Endodermal cell (in vitro differentiated cells): ENCODE measurements at places on chromosomes 4 and X. TPM values are rescaled to one million over a fixed set of nuclear protein-coding genes. Genes with fewer than 3 reads are reported as not detected.
A peak's percentile ranks its signal among the peaks of the same experiment; 100 is the strongest.

SFRP2 gene
- total RNA-seq: 5.3 to 6.5 TPM (median 5.3 TPM) in 3 replicates

NLGN4X gene
- total RNA-seq: 19.2 to 26.9 TPM (median 21.5 TPM) in 3 replicates

- H3K4me3 ChIP-seq: no peak overlapping the region
- H3K27ac ChIP-seq: no peak overlapping the region
- H3K4me1 ChIP-seq: peaks cover 14% of the 10 kb centered on the region
- H3K27me3 ChIP-seq: no peaks in the 10 kb centered on the region
These were observed 71.1 kb downstream of the NYX start for GRCh38 chrX:41518127-41518840.

GRCh38 chr4:83866834-83867621 lies 331.1 kb downstream of the GPAT3 start:
- peaks cover 5% of the 10 kb centered on the region for H3K4me1 ChIP-seq
- H3K36me3 ChIP-seq: no peaks in the 10 kb centered on the region
- DNase-seq: no peak

LEF1 gene
- 0.95 and 1.4 TPM in 2 replicates for total RNA-seq

DNA sequence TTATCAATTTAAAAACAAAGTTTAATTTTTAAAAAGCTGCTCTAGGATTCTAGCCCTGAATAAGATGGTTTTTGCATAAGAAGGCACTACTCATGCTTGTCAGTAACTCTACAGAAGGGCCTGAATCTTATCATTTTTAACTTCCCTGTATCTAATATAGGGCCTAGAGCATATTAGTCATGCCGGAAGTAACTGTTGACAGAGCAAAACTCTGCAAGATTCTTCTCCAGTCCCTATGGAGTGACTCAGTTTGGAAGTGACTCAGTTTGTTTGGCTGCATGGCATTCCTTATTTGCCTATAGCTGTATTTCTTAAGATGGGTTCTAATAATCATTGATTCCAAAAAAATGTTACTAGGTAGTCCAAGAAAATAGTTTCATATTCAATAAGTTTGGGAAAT lies 431.8 kb upstream of the HTR2C start:
- no peak for DNase-seq
- H3K36me3 ChIP-seq: no peaks in the 10 kb centered on the region
- no peaks in the 10 kb centered on the region for H3K27me3 ChIP-seq
- no peak overlapping the region for H3K27ac ChIP-seq

DNA sequence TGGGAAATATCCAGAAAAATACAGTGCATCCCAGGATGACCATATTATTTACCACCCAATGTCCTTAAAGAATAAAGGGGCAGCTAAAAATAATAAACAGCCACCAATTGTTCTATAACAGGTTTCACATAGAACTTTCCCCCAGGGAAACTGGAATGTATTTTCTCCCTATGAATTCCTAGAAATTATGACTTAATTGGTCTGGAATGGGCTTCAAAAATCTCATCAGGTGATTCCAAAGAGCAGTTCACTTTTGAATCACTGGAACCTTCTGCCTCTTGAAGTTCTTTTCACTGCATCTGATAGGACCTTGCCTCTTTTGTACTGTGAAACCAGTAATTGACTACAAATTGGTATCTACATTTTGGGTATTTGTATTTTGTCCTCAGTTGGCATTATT lies 119.3 kb downstream of the ZNF330 start:
- H3K36me3 ChIP-seq: no peaks in the 10 kb centered on the region
- no peak for DNase-seq
- no peak overlapping the region for H3K4me3 ChIP-seq
- no peaks in the 10 kb centered on the region for H3K4me1 ChIP-seq
- no peaks in the 10 kb centered on the region for H3K27me3 ChIP-seq

DNA sequence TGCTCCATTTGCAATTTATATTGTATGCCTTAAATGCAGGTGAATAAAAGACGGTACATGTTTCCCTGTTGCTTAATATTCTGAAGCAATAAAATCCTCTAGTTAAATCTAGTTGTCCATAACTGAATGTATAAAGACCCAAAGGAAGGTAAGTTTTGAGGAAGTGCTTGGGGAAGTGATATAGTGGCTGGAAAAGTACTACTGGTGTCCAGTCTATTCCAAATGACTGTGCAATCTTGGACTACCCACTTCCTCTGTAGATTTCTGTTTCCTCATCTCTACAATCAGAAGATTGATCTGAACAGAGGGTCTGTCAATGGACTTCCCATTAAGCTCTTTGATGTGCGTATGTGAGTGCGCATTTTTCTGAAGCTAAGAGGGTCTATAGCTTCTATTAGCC lies 17.0 kb downstream of the SNCA start:
- DNase-seq: no peak
- H3K27me3 ChIP-seq: no peaks in the 10 kb centered on the region
- no peak overlapping the region for H3K4me3 ChIP-seq
- H3K36me3 ChIP-seq: no peaks in the 10 kb centered on the region

FAM47A gene
- total RNA-seq: not detected in 3 replicates

DNA sequence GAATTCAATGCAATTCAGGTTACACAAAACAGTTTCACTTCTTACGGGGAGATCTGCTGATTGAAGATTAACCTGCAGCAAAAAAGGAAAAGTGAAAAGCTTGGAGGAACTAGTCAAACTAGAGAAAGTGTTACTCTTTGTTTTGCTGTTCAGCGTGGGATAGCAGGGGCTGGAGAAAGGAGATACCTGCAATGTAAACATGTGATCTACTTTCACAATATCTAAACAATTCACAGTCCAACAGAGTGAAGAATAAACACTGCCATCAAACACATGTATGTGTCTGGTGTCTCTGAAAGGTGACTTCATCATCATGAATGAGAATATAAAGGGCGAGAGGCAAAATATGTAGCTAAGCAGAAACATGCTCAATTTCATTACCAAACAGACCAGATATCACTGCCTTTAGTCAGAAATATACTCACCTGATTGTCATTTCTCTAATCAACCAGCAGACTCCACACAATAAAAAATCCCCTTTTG lies 26.4 kb downstream of the NIPAL1 start:
- H3K27me3 ChIP-seq: peaks cover 56% of the 10 kb centered on the region
- no peak overlapping the region for H3K27ac ChIP-seq
- H3K4me1 ChIP-seq: peaks cover 10% of the 10 kb centered on the region
- DNase-seq: no peak

- no peak overlapping the region for H3K27ac ChIP-seq
- H3K27me3 ChIP-seq: no peaks in the 10 kb centered on the region
- DNase-seq: no peak
- no peak overlapping the region for H3K4me3 ChIP-seq
- H3K4me1 ChIP-seq: peaks cover 15% of the 10 kb centered on the region
These were observed 79.3 kb upstream of the LIMCH1 start for GRCh38 chr4:41458689-41459088.

- H3K36me3 ChIP-seq: no peaks in the 10 kb centered on the region
- H3K27ac ChIP-seq: peak overlapping the region; percentile 36
- H3K27me3 ChIP-seq: peaks cover 20% of the 10 kb centered on the region
- no peak for DNase-seq
- H3K4me3 ChIP-seq: no peak overlapping the region
These were observed 17.5 kb upstream of the FAM241A start for GRCh38 chr4:112127803-112128202.

GRCh38 chrX:148905400-148905799 lies 405.0 kb downstream of the AFF2 start:
- H3K27ac ChIP-seq: no peak overlapping the region
- no peak for DNase-seq
- no peaks in the 10 kb centered on the region for H3K27me3 ChIP-seq
- H3K4me3 ChIP-seq: no peak overlapping the region
- no peaks in the 10 kb centered on the region for H3K4me1 ChIP-seq
- no peaks in the 10 kb centered on the region for H3K36me3 ChIP-seq

FOXP3 gene
- 0.28 to 0.53 TPM (median 0.34 TPM) in 3 replicates for total RNA-seq

GRCh38 chr4:8176547-8177399 lies 18.2 kb upstream of the ABLIM2 start:
- no peak overlapping the region for H3K27ac ChIP-seq
- no peaks in the 10 kb centered on the region for H3K27me3 ChIP-seq
- H3K36me3 ChIP-seq: no peaks in the 10 kb centered on the region
- H3K4me1 ChIP-seq: peaks cover 4% of the 10 kb centered on the region
- peak; percentile 88 for DNase-seq

- H3K36me3 ChIP-seq: no peaks in the 10 kb centered on the region
- no peaks in the 10 kb centered on the region for H3K4me1 ChIP-seq
- no peak overlapping the region for H3K27ac ChIP-seq
- no peak overlapping the region for H3K4me3 ChIP-seq
- DNase-seq: no peak
These were observed 6.4 kb upstream of the SMIM9 start for GRCh38 chrX:154840856-154841255.

LONRF3 gene
- 0.75 to 3.8 TPM (median 3.1 TPM) in 3 replicates for total RNA-seq

DNA sequence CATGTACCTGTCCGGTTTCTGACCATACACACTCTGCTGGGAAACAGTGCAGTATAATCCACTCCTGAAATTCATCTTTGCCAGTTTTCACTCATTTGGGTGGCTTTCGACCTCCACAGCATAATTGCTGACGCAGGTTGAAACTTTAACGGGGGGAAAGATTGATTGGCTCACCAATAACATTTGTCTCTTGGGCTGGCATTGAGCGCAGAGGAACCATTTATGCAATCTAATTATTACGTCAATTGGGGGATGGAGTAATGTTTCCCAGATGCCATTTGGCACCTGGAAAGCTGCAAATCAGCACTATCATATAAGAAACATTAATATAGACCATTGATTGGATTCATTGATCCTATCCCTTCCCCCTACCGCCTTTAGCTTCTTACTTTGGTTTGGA lies 24.1 kb upstream of the ARHGAP36 start:
- no peak for DNase-seq
- H3K27ac ChIP-seq: no peak overlapping the region
- H3K4me3 ChIP-seq: no peak overlapping the region
- H3K4me1 ChIP-seq: no peaks in the 10 kb centered on the region
- no peaks in the 10 kb centered on the region for H3K27me3 ChIP-seq

EGF gene
- 9.8 and 14.6 TPM in 2 replicates for total RNA-seq

DNA sequence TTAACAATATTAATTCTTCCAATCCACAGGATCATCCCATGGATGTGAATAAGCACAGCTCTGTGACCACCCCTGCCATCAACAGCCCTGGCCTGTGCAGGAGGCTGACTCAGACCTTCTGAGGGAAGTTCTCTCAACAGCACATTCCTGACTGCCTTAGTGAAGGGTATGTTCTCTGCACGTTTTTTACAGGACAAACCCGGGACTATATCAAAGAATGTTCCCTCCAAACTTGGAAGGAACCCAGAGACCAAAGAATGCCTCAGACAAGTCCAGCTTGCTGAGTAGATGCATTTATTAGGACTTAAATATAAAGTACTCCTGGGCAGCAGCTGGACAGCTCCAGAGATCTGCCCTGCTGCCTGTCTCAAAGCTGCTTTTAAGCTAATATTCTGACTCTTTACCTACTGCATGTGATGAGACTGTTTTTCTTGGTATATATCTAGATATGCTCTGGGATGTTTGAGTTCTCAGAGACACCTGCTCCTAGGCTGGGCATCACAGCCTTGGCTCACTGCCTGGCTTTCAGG lies 1127.8 kb upstream of the PRKX start:
- no peaks in the 10 kb centered on the region for H3K27me3 ChIP-seq
- H3K27ac ChIP-seq: no peak overlapping the region
- no peak for DNase-seq
- no peaks in the 10 kb centered on the region for H3K4me1 ChIP-seq
- H3K36me3 ChIP-seq: no peaks in the 10 kb centered on the region

SPP1 gene
- 0.31 to 1.4 TPM (median 0.76 TPM) in 3 replicates for total RNA-seq

DNA sequence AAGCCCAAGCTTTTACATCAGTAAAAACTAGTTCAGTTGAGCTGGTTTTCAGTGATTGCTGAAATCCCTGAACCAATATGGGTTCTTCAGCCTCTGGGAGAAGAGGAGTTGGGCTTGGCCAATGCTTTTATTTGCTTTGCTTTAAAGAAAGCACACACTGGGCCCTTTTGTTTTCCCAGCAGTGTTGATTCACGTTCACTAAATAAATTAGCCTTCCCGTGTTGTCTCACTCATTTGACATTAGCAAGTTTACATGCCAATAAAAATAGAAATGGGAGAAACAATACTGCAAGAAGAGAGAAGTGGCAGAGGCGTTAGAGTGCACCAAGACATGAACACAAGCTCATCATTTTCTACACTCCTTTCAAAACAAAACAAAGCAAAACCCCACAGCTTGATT lies 136.2 kb downstream of the SHROOM3 start:
- no peak overlapping the region for H3K4me3 ChIP-seq
- H3K36me3 ChIP-seq: no peaks in the 10 kb centered on the region
- H3K4me1 ChIP-seq: peaks cover 8% of the 10 kb centered on the region
- no peak for DNase-seq
- no peak overlapping the region for H3K27ac ChIP-seq

- H3K4me3 ChIP-seq: no peak overlapping the region
- H3K27me3 ChIP-seq: no peaks in the 10 kb centered on the region
- H3K36me3 ChIP-seq: no peaks in the 10 kb centered on the region
These were observed 33.1 kb downstream of the PDK3 start for GRCh38 chrX:24498181-24498580.
